ENCODE measurements at places on chromosomes 16 and 17.

- DNase-seq = no peak
Observed at GRCh38 chr16:81142864-81143263, 46.7 kb upstream of the GCSH start.

GRCh38 chr16:67199808-67200198 lies 872 bp downstream of the ELMO3 start:
- DNase-seq = no peak

DNA sequence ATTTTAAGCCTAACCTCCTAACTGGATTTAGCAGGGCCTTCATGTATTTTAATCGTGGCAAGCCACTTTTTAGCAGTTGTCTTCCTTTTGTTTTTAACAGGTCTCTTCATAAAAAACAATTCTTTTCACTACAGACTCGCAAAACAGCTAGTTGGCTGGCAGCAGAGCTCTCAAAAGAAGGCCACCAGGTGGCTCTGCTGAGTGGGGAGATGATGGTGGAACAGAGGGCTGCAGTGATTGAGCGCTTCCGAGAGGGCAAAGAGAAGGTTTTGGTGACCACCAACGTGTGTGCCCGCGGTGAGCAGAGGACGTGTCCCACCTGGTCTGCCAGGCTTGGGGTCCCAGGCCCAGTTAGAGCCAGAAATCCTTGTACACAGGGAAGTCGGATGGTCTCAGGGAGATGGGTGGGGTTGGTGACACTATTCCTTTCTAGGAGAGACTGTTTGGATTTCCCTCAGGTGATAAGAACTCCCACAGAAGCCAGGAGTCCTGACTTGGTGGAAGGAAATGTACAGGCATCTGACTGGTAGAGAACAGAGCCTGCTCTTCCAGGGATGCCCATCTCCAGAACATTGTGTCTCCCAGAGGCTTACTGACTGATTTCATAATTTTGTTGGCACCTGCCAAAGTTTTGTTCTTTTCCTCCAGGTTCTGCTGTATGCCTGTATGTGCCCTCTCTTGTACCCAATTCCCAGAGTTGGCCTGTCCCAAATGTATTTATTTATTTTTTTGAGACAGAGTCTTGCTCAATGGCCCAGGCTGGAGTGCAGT lies 14.9 kb upstream of the DDX19A start:
- no peak for DNase-seq

DNA sequence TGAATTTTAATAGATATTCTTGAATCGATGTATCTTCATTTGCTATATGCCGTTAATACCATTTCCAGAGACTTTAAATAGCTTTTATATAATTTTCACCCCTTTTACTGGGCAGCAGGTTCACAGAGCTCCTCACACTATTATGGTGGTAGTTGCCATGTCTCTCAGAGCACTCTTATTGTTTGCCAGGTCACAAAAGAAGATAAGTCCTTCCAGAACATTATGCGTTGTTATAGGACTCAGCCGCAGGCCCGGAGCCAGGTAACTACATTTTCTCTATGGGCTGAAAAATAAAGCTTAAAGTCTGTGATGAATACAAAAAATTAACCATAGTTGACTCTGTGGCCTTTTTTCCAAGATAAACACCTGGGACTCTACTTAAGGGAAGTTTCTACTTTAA lies 24.0 kb downstream of the AKTIP start:
- no peak for DNase-seq

DNA sequence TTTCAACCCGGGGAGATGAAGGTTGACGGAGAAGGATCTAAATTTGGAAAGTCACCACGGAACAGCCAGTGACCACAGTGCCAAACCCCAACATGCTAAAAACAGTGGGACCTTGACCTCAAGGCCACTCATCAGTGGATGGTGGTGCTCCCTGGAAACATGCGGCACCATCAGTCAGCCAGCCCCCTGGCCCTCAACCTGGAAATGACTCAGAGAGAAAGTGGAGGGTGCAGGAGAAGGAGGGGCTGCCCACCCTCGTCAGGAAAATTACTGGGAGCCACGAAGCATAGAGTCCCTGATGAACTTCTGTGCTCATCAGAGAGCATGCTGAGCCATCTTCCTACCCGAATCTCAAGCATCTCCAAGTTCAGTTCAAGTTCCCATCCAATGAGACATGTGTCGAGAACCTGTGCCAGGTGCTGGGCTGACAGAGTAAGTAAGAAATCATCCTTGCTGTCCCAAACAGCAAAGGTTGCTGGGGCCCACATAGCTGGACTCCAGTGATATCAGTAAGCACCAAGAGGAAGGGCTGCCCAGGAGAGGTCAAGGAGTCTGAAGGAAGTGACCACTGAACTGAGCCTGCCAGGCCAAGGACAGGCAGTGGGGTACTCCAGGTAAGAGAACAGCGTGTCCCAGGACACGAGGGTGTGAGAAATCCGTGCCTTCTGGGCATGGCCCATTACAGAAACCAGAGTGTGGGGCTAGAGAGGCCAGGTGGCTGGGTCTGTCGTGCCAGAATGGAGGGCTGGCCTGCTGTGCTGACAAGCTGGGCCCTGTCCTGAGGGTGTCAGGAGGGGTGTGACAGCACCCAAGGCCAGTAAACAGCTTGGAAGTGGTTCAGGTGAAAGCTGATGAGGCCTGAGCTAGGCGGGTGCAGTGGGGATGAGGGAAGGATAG lies 5.2 kb downstream of the PECAM1 start:
- no peak for DNase-seq

GRCh38 chr16:86993426-86994110 lies 323.6 kb downstream of the C16orf95 start:
- no peak for DNase-seq

DNA sequence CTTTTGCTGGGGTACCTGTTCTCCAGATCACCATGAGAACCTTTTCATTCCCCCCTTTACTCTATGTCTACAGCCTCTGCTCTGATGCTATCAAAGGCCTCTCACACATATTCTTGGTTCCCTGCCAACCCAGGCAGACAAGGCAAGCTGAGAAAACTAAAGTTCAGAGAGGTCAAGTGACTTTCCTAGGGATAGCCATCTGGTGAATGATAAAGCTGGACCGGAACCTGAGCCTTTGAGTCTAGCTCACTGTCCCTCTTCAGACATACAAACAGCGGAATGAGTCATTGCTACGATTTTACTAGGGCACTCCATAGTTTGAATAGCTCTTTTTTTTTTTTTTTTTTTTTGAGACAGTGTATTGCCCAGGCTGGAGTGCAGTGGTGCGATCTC lies 73.3 kb downstream of the XYLT1 start:
- no peak for DNase-seq

DNA sequence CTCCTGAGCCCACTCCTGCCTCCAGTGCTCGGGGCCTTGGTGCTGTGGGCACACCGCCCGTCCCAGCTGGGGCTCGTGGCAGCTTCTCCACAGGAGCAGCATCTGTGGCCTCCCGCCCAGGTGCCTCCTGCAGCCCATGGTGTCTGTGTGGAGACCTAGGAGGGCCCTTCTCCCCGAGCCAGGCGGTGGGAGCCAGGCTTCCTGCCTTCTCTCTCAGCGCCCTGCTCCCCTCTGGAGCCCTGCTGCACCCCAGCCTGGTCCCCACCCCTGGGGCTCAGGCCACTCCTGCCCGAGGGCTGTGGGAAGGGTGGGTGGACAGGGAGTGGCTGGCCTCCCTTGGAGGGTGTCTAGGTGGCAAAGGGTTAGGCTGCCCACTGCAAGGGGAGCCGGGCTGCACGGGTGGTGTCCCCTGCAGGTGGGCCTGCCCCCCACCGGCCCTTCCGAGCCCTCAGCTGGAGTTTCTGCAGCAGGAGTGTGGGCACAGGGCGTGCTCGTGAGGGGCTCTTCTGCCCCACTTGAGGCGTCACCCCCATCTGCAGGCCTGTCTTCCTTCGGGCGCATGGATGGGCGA lies 11.0 kb downstream of the CENPX start:
- no peak for DNase-seq

GRCh38 chr16:35795361-35796029 lies 2336.1 kb downstream of the TP53TG3F start:
- DNase-seq = no peak

DNA sequence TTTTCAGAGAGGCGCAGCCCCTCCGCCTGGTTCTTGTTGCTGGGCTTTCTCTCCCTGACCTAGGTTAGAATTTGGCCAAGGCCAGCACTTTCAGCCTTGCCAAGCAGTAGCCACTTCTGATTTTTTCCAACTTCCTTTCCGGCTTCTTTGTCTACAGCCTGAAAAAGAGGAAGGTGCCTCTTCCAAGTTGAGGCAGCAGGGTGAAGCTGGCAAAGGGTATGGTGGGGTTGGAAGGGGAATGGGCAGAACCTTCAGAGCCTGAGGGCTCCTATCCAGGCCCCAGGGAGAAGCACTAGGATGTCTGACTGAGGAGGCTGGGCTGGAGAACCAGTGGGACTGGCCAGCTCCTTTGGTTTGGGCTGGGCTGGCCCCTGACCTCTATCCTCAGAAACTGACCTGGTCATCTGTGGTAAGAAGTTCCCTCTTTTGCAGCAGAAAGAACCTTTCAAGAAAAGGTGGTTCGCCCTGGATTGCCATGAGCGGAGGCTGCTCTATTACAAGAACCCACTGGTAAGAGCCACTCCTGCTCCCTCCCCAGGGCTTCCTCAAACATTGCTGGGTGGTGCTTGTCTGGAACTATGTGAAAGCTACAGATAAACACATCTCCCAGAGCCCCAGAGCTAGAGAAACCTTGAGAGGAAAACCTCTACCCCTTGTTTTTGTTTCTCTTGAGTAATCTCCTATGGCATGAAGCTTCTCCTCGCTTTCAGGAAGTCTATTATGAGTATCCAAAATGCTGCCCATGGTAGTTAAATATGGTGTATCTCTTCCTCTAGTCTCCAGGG lies 16.6 kb upstream of the RNF135 start:
- DNase-seq = no peak

GRCh38 chr17:60006160-60006559 lies 41.6 kb upstream of the RNFT1 start:
- DNase-seq = no peak

DNA sequence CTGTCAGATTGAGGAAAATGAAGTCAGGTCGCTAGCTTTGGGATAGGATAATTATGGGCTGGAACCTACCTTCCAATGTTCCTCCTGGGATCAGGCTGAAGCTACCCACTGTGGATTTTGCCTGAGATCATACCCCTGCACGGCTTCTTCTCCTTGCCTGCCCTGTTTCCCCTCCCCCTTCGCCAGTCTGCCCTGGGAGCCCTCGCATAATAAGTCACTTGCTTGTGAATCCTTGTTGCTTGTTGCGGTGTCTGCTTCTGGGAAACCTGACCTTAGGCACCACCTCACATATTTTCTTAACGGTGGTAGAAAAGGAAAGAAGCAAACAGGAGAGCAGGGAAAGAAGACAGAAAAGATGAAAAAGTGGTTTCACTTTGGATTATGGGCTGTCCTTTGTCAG lies 13.3 kb upstream of the PMP22 start:
- DNase-seq = no peak

GRCh38 chr17:40532520-40533253 lies 31.3 kb upstream of the TNS4 start:
- no peak for DNase-seq

All from stimulated activated CD8-positive, alpha-beta memory T cell treated with anti-CD3 and anti-CD28 coated beads, Interleukin-4, amount 100 ng/mL, for 4 hours (primary cell).